ENCODE measurements at places on chromosomes 11 and 22.

GRCh38 chr11:18171377-18172000 is 1.1 kb upstream of the MRGPRX4 start:
- no peak for DNase-seq

DNA sequence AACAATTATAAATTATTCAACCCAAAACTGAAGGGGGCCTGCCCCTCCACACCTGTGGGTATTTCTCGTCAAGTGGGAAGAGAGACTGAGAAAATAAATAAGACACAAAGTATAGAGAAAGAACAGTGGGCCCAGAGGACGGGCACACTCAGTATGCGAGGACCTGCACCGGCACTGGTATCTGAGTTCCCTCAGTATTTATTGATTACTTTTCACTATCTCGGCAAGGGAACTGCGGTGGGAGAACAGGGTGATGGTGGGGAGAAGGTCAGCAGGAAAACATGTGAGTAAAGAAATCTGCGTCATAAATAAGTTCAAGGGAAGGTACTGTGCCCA is 3.2 kb downstream of the C11orf54 start:
- DNase-seq: no peak

DNA sequence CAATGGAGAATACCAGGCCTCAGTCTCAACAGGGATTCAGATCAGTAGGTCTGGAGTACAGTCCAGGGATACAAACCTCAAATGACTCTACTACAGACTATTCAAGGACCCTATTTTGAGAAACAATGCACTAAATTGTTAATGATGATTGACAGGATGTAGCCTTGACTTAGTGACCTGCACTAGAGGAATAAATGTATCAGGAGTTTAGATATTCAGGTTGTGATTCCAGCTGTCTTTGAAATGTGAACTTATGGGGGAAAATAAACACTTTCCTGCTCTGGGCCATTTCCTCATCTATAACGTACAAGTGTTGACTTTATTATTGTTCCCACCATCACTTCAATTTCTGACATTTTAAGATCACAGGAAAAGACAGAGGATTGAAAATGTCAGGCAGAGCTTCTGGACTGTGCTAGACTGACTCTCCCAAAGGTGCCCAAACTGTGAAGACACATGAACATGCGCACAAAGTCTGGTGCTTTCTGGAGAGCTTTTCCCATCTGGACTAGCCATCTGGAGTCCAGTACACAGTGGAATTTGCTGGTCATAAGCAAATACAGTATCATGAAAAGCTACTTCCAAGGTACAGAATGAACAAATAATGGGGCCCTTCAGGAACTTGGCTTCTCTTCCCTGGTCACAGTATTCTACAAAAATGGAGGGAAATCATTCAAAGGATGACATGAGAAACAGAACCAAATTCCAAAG is 110.4 kb downstream of the USP35 start:
- DNase-seq: no peak

DNA sequence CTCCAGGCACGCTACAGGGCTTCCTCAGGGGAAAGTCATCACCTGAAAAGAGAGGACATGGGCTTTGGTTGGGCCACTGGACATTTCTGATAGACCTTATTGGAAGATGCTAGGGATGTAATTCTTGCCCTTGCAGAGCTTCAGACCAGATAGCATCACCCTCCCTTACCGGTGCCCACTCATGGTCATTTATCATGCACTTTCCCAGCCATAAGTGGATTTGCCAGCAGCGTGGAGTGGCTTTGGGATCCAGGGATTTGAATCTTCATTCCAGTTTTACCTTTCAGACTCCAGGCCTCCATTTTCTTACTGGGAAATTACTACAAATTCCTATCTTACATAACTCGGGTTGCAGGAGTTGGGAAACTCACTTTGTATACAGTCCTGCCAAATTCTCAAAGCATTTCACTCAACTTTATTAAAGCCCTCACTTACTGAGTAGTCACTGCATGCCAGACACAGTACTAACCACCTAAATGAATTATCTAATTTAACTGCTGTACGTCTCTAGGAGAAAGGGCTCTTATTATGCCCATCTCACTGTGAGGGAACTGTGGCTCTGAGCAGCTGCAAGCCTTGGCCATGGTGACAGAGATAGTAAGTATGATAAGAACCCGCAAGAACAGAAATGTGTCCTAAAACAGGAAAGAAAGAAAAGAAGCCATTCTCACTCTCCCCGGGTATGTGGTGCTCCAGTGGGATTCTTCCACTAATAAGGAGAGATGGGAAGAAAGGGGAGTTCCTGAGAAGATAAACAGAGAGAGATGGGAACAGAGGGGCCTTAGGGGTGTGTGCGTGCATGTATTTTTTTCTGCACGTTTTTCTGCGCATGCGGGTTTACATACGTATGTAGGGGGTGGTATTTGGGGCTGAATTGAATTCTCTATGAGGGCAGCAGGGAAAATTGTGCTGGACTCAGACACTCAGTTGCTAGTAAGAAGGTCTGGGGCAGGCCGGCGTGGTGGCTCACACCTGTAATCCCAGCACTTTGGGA is 9.7 kb downstream of the CHRM1 start:
- DNase-seq: no peak

GRCh38 chr11:109349276-109350080 is 72.5 kb upstream of the C11orf87 start:
- DNase-seq: no peak

DNA sequence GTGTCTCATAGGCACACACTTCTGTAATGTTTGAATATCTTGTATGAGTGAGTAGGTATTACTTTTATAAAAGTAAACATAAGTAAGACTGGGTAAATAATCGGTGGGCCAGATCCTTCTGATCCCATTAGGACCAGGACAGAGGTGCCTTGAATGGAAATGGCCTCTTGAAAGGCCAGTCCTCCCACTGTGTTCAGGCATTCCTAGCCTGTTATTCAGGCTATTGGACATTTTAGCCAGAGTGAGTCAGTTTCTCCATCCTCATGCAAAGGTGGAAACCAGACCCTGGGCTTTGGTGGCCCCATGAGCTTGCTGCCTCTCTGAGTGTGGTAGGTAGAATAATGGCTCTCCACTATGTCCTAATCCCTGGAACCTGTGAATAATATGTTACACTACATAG is 34.4 kb downstream of the C11orf96 start:
- DNase-seq: no peak

All from CD8-positive, alpha-beta memory T cell (primary cell).